ENCODE measurements at places on chromosomes 6 and 20.

DNA sequence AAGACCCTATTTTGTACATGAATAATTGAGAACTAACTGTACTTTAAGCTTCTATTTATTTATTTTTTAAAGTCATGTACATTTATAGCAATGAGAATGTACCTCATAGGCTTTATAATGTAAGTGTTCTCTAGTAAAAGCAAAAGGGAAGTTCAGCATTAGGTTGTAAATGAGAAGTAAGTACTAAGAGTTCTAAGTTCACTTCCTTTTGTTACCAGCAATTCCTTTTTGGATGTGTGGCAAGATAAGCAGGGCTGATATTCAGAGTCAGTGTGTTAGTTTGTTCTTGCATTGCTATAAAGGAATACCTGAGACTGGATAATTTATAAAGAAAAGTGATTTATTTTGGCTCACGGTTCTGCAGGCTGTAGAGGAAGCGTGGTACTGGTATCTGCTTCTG, 54.0 kb upstream of the CCN2 start:
- no peak for DNase-seq

DNA sequence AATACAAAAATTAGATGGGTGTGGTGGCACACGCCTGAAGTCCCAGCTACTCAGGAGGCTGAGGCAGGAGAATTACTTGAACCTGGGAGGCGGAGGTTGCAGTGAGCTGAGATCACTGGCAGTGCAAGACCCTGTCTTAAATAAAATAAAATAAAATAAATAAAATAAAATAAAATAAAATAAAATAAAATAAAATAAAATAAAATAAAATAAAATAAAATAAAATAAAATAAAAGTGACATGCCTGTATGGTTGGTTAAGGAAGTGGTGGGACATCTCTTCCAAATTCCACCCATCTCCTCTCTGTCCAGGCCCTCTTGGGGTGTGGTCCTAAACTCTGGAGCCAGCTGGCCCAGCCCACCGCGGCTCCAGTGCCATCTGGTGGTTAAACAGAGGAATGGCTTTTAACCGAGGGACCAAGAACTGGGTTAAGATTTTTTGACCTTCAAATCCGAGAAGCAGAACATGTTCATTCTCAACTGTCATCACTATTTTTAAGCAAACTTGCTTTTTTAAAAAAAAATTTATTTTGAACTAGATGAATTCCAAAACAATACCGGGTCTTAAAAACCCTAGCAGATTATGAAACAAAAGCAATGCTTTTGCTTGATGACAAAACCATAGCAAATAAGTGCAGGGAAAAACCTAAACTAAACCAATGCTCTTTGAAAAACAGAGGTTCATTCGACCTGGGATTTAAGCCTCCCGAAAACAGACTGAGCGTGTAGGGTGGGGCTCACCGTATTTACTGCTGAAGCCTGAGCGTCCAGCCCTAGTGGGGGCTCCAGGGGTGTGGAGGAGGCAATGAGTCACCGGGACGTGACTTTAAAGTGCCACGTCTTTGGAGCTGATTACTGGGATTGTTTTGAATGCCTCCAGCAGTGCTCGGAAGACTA, 68.8 kb downstream of the CDC5L start:
- peak; percentile 23 for DNase-seq

GRCh38 chr6:84003131-84003530, 30.4 kb upstream of the MRAP2 start:
- DNase-seq, result no peak

GRCh38 chr6:35469751-35470662, 1.8 kb downstream of the RPL10A start:
- DNase-seq, result no peak

DNA sequence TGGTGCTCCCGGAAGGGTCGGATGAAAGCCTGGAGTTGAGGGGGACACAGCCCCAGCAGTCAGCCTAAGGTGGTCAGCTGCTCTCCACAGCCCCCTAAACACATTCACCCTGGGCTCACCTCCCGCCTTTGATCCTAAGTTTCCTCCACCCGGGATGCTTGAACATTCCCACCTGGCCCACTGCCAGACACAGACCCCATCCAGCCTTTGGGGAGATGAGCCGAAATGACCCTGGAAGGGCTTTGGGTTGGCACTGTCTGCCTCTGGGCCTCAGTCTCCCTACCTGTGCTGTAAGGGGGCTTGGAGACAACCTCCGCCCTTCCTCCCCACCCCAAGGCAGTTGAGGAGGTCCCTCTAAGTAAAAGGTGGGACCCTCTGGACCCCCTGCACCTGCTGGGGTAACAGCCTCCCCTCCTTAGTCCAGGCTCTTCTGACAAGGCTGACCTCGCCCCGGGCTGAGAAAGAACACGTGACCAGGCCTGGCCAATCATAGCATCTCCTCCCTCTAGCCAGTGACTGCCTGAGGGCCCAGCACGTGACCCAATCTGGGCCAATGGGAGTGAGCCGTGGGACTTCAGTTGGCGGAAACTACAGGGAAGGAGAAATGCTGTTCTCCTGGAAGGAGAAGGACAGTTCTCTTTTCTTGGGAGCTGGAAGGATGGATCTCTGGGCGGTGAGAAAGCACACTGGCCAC, 16.9 kb upstream of the UBE2V1 start:
- no peak for DNase-seq

DNA sequence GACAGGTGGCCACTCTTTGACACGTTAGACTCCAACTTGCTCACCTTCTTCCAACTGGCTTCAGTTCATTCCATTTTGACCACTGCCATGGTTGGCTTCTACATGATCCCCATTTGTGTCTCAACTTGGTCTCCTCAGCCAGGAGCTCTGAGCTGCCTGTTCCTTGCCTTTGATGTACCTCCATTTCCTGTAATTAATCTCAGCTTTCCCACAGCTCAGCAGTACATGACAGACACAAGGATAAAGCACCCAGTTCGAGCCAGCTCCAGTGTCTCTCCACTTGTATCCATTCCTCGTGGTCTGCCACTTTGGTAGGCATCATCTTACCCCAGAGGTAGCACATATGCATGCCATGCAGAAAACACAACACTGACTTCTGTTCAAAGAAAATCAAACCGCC, 161.0 kb downstream of the TSHZ2 start:
- no peak for DNase-seq

DNA sequence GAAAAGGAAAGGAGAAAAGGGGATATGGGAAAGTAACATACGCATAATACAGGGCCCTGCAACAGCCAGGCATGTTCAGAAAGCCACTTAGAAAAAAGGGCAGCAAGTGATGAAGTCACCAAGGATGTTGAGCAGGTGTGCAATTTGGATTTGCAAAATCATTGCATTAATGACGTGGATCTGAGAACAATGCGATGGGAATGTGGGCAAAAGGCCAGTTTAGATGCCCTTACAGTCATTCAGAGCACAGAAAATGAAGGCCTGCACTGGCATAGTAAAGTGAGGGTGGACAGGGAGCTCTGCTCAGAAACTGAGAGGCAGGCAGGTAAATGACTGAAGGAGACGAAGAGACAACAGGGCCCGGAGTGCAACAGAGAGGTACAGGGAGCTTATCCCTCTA, 123.7 kb upstream of the NHSL1 start:
- no peak for DNase-seq

- no peak for DNase-seq
These were observed 14.1 kb upstream of the ZSCAN12 start for GRCh38 chr6:28413681-28414080.

DNA sequence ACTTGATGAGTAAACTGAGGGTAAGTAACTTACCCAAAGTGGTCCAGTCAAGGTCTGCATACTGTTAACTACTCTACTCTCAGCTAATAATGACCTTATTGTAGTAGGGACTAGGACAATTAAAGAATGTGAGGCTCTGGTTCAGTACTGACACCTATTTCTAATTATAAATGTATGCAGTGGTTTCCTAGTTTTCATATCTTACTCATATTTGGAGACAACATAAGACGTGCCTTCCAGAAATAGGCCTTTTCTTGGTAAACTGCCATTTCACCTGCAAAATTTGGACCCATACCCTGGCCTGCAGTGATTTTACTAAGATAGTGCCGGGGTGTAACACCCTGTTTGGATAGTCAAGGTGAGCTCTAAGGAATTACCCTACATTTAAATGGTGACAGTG, 24.7 kb downstream of the GJA1 start:
- DNase-seq, result no peak

GRCh38 chr20:13857961-13858360, 73.1 kb downstream of the NDUFAF5 start:
- no peak for DNase-seq

DNA sequence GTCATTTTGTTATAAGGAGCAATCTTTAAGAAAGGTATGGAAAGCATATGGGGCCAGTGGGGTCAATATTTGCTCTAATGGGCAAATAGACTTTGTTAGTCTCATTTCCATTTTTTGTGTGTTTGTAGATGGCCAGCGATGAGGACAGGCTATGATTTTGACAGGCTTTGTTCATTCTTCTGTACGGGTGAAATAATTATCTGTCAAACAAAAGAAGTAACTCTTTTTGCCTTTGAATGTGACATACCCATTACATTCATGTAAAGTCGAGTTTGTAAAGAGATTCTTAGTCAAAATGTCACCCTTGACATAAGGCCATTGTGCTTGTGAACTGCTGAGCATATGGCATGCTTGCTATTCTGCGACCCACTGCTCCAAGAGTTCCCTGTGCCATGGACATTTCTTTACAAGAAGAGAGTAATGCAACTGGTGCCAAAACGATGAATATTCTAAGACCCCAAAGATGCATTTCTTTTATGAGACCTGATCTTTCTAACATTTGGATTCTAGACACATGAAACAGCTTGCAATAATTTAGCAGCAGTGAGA, 38.2 kb upstream of the JAG1 start:
- DNase-seq, result no peak

GRCh38 chr6:169589699-169590257, 112.1 kb downstream of the WDR27 start:
- no peak for DNase-seq

DNA sequence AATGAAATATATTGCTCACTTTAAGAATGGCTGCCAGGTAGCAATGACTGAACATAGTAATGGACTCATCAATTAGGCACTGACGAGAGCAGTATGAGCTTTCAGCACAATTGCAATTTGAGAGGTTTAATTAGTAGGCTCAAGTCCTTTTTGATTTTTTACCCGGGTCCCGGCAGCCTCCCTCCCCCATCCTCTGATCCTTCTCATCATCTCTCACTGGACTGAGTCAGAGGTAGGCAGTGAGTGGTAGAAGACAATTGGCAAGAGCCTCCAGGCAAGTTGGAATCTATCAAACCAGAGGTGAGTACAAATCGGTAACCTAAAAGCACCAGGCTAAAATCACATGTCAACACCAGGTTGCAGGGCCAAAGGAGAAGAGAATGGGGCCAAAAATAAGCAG, 107.9 kb downstream of the DCDC2 start:
- no peak for DNase-seq

DNA sequence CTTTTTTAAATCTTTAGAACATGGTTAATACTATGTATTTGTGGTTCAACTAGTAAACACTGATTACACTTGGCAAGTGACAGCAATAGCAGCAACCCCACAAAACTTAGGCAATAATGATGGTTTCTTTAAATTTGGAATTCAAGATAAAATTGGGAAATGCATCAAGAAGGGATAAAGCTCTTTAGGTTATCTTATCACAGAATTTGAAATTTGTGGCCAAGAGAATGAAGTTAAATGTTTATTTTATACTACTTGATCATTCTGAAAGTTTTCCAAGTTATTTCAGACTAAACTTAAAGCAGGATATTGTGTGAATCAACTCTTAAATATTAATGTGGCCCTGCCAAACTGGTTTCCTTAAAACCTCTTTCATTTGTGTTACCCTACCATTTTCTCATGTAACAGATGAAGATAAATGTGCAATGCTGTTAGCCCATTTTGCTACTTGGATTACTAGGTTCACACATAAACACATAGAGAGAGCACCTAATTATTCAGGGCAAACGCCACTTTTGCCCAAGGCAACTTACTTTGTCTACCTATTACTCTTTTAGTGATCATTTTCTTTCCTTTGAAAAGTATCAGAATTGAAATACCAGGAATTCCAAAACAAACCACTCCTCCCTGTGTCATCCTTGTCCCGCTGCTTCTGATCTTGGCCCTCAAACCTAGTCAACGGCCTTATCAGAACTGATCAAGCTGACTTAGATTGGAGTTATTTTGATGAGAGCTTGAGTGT, 186.7 kb upstream of the TENT5A start:
- no peak for DNase-seq

DNA sequence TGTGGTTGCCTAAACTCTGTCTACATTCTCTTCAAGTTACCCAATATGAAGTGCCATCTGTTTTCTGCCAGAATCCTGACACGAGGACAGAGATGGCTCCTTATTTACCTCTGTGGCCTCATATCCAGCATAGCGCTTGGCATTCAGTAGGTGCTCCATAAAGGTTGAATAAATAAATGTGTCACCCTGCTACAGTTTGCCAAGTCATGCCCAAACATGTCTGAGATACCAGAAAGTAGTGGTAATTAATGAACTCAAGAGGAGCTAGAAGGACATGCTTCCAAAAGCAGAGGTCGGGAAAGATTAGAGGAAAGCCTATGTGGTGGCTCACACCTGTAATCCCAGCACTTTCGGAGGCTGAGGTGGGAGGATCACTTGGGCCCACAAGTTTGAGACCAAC, 30.9 kb upstream of the E2F3 start:
- no peak for DNase-seq

DNA sequence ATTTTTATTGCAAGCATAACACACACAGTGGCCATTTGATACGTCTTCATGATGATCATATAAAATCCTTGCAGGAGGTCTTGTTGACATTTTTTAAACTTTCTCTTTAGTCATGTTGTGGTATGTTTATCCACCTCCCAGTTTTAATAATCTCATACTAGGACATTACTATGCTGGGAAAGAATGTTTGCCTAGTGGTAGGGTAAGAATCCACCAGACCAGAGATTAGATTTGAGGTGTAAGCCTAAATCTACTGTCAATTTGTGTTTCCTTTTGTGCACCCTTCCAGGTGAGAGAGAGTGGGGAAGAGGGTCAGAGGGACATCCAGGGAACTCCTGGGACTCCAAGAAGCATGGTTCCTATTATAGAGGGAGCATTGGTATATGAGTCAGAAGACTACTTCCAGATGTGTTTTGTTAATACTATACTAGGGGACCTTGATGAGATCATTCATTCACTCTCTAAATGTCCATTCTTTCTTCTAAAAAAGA, 298.3 kb upstream of the SASH1 start:
- no peak for DNase-seq

- no peak for DNase-seq
These were observed 117.6 kb upstream of the ADGRF1 start for GRCh38 chr6:47159763-47160162.

DNA sequence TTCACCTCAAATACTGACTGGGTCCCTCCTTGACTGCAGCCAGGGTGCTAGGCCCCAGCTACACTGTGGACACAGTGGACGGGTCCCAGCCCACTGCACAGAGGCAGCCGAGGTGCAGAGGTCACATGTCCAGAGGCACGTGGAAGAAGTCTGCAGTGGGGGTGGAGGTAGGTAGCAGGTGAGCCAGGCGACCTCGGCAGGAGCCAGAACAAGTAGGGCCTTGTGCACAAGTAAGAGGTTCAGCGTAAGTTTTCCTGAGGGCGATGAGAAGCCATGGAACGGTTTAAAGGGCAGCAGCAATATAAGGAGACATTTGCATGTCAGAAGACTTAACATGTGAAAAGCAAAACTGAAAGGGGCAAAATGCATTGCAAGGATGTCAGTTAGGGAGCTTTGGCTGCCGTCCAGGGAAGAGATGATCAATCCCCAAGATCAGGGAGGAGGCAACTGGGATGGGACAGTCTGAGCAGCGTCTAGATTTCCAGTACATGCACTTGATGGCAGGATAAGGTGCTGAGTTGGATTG, 49.7 kb upstream of the SNX9 start:
- DNase-seq, result no peak

GRCh38 chr20:48189181-48189580, 403.9 kb upstream of the SULF2 start:
- no peak for DNase-seq
